GM23338 (cell line): ENCODE measurements at places on chromosomes 4 and X.

GRCh38 chr4:175806727-175807126 is 5.3 kb downstream of the GPM6A start:
- H3K27me3 ChIP-seq: no peaks in the 10 kb centered on the region
- no peaks in the 10 kb centered on the region for H3K36me3 ChIP-seq
- no peak overlapping the region for H3K4me3 ChIP-seq
- no peaks in the 10 kb centered on the region for H3K4me1 ChIP-seq

- no peak overlapping the region for H3K4me3 ChIP-seq
- no peak for DNase-seq
- no peak overlapping the region for H3K27ac ChIP-seq
- H3K27me3 ChIP-seq: no peaks in the 10 kb centered on the region
Observed at GRCh38 chrX:30590368-30590767, 12.8 kb upstream of the TASL start.

GRCh38 chrX:10851809-10852208 is 231.4 kb upstream of the MID1 start:
- H3K27me3 ChIP-seq: no peaks in the 10 kb centered on the region
- no peaks in the 10 kb centered on the region for H3K36me3 ChIP-seq
- no peak for DNase-seq
- no peaks in the 10 kb centered on the region for H3K4me1 ChIP-seq
- H3K4me3 ChIP-seq: no peak overlapping the region

GRCh38 chr4:105280338-105281123 is 133.9 kb downstream of the TET2 start:
- no peaks in the 10 kb centered on the region for H3K27me3 ChIP-seq
- no peak for DNase-seq
- H3K4me3 ChIP-seq: no peak overlapping the region
- H3K27ac ChIP-seq: no peak overlapping the region
- no peaks in the 10 kb centered on the region for H3K4me1 ChIP-seq

DNA sequence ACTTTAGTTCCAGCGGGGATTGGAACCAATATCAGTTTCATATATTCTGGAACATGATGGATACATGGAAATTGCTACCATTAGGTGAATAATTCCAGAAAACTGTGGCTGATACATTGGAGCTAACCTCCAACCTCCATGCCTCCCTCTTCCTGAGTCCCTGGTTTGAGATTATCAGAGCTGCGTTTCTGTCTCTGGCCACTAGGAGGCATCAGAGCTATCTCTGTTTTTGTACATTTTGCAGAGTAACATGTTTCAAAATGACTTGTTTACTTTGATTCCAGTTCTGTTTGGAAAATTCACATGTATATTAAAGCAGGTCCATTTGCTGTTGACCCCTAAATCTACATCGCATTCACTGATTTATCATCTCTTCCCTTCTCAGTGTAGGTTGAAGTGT is 2.4 kb upstream of the RAB40AL start:
- 0 out of 2 replicates have a peak, but pooled peaks cover 4% of the 10 kb centered on the region for H3K4me1 ChIP-seq
- peak; percentile 41 for DNase-seq
- H3K36me3 ChIP-seq: no peaks in the 10 kb centered on the region
- H3K4me3 ChIP-seq: no peak overlapping the region
- no peaks in the 10 kb centered on the region for H3K27me3 ChIP-seq
